Hindlimb muscle (tissue), 1 donor: ENCODE measurements at places on chromosomes 5 and 9. TPM values are rescaled to one million over a fixed set of nuclear protein-coding genes. Genes with fewer than 3 reads are reported as not detected.

The SLC36A3 gene
- polyA plus RNA-seq, result not detected

The GTF3C5 gene
- polyA plus RNA-seq, result 58.8 TPM

The MAMDC4 gene
- 5.9 TPM for polyA plus RNA-seq

The PAXX gene
- polyA plus RNA-seq, result 23.9 TPM

The ZBED3 gene
- 7.4 TPM for polyA plus RNA-seq

The IL31RA gene
- polyA plus RNA-seq, result 0.54 TPM

The LHX3 gene
- polyA plus RNA-seq, result not detected

The CCNJL gene
- polyA plus RNA-seq, result 6.3 TPM

The PHF24 gene
- 0.23 TPM for polyA plus RNA-seq

The ADAMTSL2 gene
- 4.0 TPM for polyA plus RNA-seq

The TLX3 gene
- polyA plus RNA-seq, result not detected

The GALNT10 gene
- polyA plus RNA-seq, result 20.0 TPM

The OCLN gene
- polyA plus RNA-seq, result 1.6 TPM

The EIF4E1B gene
- 0.12 TPM for polyA plus RNA-seq

The FST gene
- polyA plus RNA-seq, result 33.1 TPM

The DOLPP1 gene
- polyA plus RNA-seq, result 9.1 TPM

The SLC27A4 gene
- 14.6 TPM for polyA plus RNA-seq

The CDH9 gene
- not detected for polyA plus RNA-seq

The HSD17B3 gene
- 0.63 TPM for polyA plus RNA-seq

The CARD9 gene
- 1.1 TPM for polyA plus RNA-seq

The SPATA9 gene
- 1.4 TPM for polyA plus RNA-seq

The FOXI1 gene
- polyA plus RNA-seq, result not detected

The TEX48 gene
- not detected for polyA plus RNA-seq

The ARL10 gene
- polyA plus RNA-seq, result 12.1 TPM

The KIF4B gene
- not detected for polyA plus RNA-seq

The COMMD10 gene
- polyA plus RNA-seq, result 23.9 TPM
